ENCODE measurements at places on chromosomes 4 and X.

- DNase-seq, result no peak
Measured at GRCh38 chrX:85561231-85561630, 181.8 kb upstream of the POF1B start.

DNA sequence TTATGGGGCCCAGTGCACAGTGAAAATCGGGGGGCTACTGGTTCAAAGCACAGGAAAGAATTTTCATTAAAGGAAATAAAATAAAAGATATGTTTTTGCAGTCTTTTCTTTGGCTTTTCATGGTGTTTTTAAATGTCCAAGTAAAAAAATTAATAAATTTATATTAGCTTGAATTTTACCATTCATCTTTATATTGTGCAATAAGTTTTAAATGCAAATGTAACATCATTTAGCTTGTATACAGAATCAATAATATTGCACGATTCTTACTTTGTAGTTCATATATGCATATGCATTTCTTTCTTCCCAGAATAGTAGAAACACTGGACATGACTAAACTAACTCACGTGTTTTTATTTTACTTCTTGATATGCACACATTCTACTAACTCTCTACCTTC, 31.0 kb downstream of the AREG start:
- no peak for DNase-seq

- peak; percentile 90 for DNase-seq
Measured at GRCh38 chr4:149161247-149161646, 654.4 kb downstream of the IQCM start.

DNA sequence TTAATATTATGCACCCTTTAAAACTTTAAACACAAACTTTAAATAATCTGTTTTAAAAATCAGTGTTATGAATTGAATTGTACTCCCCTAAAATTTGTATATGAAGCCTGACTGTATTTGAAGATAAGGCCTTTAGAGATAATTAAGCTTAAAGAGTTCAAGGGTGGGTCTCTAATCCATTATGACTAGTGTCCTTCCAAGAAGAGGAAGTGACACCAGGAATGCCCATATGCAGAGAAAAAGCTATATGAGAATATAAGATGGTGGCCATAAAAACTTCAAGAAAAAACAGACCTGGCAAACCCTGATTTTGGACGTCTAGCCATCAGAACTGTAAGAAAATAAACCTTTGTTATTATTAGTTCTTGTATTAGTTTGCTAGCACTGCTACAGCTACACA, 29.0 kb downstream of the UGT2A2 start:
- DNase-seq, result no peak

- no peak for DNase-seq
Measured at GRCh38 chr4:8044699-8045098, 105.0 kb upstream of the AFAP1 start.

DNA sequence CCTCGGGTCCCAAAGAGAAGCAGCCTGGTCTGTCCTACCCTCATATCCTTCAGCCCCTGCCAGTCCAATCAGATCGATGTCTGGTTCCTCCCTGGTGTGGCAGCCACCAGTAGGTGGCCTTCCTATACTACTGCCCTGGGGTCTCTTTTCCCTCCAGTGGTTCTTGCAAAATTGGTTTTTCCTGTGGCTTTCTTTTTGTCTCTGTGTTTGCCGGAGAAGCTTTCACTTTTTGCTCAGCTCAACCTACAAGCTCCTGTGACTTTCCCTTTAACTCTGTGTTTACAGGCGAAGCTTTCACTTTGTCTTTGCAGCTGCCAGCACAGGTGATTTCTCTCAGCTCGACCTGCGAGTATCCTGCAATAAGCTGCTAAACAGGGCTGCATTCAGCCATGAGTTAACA, 46.8 kb downstream of the UGT2A3 start:
- DNase-seq, result no peak

GRCh38 chr4:2936773-2937145, 26.4 kb downstream of the NOP14 start:
- peak; percentile 26 for DNase-seq

DNA sequence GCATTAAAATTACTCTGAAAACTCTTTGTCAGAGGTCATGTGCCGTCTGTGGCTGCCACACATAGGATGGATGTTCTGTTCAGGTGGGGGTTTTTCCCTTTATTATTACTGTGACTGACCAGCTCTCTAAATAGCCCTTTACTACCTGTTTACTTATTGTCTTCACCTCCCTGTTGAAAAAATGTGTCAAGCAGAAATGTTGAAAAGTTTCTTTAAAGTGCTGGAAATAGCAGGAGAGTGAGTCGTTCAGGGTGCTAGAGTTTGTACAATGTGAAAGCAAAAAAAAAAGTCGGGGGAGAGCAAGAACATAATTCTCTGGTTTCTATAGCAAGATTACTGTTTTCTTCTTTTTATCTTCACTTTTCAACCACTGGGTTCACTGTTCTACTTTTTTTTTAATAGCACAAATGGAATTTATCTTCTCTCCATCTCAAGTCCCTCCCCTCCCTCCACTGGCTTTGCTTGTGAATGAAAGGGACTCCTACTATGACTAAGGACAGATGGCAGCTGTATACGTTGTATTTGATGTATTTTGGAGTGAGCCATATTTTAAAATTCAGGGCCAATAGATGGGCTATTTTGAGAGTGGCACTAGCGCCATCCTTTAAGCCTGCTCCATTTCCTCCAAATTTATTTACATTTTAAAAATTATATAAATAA, 33.3 kb downstream of the ARX start:
- no peak for DNase-seq

GRCh38 chr4:40212674-40213527, 16.1 kb downstream of the RHOH start:
- no peak for DNase-seq

GRCh38 chr4:7761312-7761711, 178.3 kb downstream of the AFAP1 start:
- no peak for DNase-seq

DNA sequence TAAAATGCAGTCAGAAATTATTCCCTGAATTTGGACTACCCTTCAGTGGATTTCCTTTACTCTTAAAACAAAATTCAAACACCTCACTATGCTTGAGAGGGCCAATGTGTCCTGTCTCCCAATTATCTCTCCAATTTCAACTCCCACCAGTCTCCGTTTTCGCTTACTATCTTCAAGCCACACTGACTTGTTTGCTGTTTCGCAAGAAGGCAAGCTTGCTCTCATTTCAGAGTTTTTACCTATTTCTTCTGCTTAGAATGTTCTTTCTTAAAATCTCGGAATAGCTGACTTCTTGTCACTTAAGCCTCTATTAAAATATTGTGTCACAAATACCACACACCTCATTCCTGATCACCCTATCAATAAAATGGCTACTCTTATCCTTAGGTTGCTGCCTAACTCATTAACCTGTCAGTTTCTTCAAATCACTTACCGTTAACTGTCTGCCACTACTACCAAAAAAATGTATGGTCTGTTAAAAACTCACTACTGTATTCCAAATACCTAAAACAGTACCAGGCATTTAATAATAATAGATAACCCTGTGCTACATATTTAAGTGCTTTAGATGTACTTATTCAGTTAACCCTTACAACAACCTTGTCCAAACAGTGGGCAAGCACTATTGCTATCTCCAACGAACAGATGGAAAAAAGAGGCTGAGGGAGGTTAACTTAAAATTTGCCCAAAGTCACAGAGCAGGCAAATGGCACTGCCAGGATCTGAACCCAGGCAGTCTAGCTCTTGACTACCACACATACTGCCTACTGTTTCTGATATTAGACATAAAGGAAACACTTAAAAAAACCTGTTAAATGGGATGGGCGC, 2.9 kb downstream of the UBA6 start:
- DNase-seq, result no peak

DNA sequence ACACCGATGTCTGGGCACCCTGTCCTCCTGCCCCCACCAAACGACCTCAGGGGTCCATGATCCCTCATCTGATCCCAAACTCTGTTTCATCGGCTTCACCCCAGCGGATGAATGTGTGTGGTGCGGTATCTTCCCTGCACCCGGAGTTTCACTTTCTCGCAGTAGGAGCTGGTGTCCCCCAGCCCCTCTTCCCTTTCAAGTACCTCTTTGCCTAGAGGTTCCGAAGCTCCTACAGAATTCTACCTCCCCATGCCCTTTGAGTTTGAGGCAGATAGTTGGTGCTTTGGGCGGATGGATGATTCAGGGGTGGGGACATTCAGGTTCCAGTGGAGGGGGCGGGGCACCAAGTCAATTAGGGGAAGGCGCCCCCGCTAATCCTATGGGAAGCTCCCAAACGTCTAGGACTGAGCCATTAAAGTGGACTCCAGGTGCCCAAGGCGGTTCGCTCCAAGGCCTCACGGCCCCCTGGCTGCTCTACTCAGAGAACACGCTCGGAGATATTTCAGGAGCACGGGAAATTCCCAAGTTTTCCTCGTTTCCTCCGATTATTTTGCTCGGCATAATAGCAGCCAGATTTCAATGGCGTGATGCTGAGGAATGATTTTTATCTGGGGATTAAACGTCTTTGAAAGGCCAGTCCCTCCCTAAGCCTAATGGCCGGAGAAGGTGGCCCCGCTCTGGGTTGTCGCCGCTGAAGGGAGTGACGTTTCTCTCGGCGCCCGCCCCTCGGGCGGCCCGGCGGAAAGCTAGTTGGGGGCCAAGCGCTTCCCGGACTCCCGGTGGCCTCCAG, 1.3 kb downstream of the MSX1 start:
- DNase-seq, result no peak

GRCh38 chr4:166518776-166519175, 645.7 kb downstream of the TLL1 start:
- DNase-seq, result no peak

GRCh38 chr4:81562093-81562492, 90.4 kb upstream of the RASGEF1B start:
- no peak for DNase-seq

- DNase-seq, result no peak
Measured at GRCh38 chr4:74962584-74962983, 29.7 kb downstream of the PARM1 start.

- no peak for DNase-seq
Measured at GRCh38 chrX:108494406-108495090, 54.9 kb downstream of the COL4A5 start.

GRCh38 chr4:53208753-53209152, 157.1 kb downstream of the SCFD2 start:
- DNase-seq, result no peak

- DNase-seq, result no peak
Measured at GRCh38 chr4:110247591-110247990, 49.2 kb upstream of the ELOVL6 start.

- DNase-seq, result no peak
Measured at GRCh38 chrX:32141841-32142240, 1069.5 kb downstream of the DMD start.

- DNase-seq, result no peak
Measured at GRCh38 chrX:154458116-154458953, at the start of gene PLXNA3. Gene PLXNA3 (plus strand): TSS chrX:154458281. CDS start chrX:154460184, 1,903 bp downstream.

GRCh38 chrX:72202792-72203401, 21.3 kb downstream of the PIN4 start:
- no peak for DNase-seq

DNA sequence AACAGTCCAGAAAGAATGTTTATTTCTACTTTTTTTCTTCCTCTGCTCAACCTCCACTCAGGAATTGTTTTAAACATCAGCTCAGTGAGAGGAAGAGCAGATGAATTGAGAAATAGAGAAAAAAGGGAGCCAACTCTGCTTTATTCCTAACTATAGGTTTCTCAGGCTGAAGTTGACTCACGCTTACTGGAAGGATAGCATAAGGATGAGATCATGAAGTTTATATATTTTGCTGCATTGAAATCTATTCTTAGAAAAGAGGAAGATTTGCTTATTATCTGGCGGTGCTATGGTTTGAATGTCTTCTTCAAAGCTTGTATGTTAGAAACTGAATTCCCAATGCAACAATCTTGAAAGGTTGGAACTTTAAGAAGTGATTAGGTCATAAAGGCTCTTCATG, 1673.4 kb upstream of the PCDH7 start:
- DNase-seq, result no peak

DNA sequence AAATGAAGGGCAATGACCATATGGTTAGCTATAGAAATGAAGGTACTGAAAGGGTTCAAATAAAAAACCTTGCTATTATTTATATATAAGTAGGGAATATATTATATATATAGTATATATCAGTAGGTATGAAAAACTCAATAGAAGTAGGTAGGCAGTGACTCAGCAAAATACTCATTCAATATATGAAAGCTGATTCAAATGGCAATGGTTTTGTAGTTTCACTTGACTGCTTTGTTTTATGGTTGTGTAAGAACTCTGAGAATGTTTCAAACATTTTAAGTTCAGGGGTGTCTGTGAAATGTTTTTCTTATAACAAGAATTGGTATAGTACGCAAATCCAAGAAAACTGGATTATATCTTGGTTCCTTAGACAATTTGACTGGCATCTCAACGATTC, 4.1 kb downstream of the ZNF280C start:
- DNase-seq, result no peak

GRCh38 chr4:41448934-41449333, 89.0 kb upstream of the LIMCH1 start:
- no peak for DNase-seq

DNA sequence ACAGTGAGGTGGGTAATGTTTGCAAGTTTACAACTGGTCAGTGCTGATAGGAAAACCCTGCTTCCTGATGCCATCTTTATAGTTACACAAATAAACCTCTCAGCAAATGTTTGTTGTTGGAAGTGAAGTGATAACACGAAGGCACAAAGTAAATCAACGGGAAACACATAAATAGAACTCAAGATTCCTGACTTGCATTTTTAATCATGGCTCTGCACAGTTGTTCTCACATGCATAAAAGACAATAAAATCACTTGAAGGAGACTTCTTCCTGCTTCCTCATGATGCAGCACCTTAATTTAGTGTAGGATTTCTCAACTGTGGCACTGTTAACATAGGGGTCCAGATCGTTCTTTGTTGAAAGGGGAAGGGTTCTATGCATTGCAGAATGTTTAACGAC, 907.7 kb downstream of the RAB28 start:
- no peak for DNase-seq

DNA sequence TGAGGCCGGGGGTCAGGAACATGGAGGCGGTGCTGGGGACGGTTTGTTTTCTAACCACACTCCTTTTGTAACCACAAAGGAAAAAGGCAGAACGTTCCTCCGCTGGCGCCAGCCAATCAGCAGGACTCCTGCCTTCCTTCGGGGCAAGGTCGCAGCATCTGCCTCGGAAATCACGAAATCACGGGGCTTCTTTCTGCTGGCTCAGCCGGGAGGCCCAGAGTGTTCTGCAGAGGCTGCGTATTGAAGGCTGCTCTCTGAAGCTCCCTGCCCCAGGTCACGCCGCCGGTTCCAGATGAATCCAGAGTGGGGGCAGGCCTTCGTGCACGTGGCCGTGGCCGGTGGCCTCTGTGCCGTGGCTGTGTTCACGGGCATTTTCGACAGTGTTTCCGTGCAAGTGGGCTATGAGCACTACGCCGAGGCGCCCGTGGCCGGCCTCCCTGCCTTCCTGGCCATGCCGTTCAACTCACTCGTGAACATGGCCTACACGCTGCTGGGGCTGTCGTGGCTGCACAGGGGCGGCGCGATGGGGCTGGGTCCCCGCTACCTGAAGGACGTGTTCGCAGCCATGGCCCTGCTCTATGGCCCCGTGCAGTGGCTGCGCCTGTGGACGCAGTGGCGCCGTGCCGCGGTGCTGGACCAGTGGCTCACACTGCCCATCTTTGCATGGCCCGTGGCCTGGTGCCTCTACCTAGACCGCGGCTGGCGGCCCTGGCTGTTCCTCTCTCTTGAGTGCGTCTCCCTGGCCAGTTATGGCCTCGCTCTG, 9.4 kb downstream of the TMEM187 start:
- no peak for DNase-seq

GRCh38 chr4:185550933-185551332, 15.6 kb upstream of the PDLIM3 start:
- DNase-seq, result no peak

- DNase-seq, result no peak
Measured at GRCh38 chrX:39492497-39493162, 605.1 kb downstream of the BCOR start.

Measured in GM04503 (cell line).